Peyer's patch (tissue), 4 donors: ENCODE measurements at places on chromosomes 6 and 20. TPM values are rescaled to one million over a fixed set of nuclear protein-coding genes. Genes with fewer than 3 reads are reported as not detected.

DNA sequence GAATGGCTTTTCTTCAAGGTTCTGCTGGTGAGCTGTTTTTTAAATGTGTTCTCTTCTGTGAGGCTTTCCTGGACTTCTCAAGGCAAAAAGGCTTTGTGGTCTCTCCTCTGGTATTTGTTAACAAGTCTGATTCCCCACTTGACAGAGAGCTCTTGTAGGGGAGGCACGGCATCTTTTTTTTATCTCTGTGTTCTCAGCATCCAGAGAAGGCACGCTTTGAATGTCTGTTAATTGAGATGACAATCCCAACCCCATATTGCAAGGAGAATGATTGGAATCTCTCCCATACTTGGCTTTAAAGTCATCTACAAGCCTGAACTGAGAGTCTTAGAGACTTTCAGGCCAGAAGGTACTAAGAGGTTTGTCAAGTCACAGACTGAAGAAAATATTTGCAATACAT, 22.6 kb downstream of the EDN1 start:
- DNase-seq: no peak

The LAMP5 gene
- total RNA-seq: not detected

The STX11 gene
- total RNA-seq: 3.0 TPM

DNA sequence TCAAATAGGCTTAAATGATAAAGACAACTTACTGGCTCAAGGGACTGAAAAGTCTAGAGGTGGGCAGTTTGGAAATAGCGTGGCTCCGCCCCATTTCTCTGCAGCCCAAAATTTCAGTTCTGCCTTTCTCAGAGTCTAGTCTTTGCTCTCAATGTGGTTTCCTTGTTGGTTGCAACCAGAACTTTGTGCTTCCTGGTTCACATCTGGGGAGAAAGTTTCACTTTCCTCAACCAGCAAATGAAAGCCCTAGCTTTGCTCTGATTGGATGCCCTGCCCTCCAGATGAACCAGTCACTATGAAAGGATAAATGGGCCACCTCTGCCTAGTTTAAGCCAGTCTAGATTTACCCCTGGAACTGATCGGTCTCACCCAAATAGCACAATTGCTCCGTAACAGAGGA, 14.9 kb downstream of the SYCP2L start:
- no peak for DNase-seq

DNA sequence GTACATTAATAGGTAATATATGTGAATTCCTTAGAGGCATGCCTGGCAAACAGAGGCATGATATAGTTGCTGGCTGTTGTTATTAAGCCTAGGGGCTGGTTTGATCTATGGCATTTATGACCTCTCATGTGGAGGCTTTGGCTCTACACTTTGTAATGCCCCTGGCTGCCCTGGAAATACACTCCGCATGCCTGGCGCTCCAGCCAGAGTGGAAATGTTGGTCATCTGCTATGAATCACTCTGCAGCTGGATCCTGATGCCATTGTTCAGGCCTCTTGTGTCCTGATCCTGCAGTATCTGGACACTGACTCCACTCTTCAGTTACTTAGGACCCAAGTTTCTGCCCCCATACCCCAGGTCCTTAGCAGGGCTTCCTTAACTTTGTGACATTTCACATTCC, 200.5 kb upstream of the PCSK2 start:
- DNase-seq: no peak

The TINAG gene
- total RNA-seq: 95.8 TPM

The RTN4IP1 gene
- total RNA-seq: 5.0 TPM

The CNKSR3 gene
- 34.5 TPM for total RNA-seq

DNA sequence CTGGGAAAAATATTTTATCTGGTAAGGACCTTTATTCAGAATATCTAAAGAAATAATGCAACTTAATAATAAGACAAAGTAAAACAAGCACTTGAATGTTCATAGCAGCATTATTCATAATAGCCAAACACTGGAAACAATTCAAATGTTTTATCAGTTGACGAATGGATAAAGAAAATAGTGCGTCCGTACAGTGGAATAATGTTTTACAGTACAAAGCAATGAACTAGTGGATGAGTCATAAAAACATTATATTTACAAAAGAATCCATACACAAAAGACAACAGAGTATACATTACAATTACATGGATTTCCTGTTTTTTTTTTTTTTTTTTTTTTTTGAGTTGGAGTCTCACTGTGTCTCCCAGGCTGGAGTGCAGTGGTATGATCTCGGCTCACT, 12.7 kb downstream of the SMAP1 start:
- no peak for DNase-seq

The HLA-DRB1 gene
- total RNA-seq: 107 TPM

DNA sequence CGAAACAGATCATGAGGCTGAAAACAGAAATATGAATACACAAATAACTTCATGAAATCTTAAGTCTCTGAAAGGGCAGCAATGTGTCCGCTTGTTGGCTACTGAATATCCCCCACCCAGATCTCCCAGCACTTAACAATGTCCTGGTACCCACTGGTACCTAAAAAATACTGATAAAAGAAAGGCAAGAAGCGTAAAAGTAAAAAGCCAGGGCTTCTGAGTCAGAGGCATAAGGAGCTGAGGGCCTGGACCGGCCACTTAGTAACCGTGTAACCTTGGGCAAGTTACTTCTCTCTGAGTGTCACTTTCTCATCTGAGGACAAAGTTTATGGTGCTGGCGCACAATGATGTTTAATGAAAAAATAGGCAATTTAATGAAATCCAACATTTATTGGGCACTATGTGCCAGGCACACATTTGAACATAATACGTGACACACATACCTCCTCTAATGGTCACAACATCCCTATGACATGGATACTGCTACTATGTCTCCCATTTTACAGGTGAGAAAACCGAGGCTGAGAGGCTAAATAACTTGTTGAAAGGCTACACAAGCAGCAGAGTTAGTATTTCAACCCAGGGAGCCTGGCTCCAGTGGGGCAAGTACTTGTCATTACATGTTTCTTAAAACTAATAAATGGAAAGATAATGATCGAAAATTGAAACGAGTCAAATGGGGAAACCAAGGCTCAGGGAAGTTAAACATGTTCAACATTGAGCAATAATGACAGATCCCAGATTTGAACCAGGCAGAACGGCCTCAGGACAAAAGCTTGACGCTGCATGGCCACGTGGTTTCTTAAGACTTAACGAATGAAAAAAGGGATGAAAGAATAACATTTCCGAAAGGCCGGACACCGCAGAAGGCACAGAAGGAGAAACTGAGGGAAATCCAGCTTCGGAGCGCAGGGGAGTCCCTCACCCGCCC, 828 bp downstream of the TP53RK start:
- DNase-seq: no peak

DNA sequence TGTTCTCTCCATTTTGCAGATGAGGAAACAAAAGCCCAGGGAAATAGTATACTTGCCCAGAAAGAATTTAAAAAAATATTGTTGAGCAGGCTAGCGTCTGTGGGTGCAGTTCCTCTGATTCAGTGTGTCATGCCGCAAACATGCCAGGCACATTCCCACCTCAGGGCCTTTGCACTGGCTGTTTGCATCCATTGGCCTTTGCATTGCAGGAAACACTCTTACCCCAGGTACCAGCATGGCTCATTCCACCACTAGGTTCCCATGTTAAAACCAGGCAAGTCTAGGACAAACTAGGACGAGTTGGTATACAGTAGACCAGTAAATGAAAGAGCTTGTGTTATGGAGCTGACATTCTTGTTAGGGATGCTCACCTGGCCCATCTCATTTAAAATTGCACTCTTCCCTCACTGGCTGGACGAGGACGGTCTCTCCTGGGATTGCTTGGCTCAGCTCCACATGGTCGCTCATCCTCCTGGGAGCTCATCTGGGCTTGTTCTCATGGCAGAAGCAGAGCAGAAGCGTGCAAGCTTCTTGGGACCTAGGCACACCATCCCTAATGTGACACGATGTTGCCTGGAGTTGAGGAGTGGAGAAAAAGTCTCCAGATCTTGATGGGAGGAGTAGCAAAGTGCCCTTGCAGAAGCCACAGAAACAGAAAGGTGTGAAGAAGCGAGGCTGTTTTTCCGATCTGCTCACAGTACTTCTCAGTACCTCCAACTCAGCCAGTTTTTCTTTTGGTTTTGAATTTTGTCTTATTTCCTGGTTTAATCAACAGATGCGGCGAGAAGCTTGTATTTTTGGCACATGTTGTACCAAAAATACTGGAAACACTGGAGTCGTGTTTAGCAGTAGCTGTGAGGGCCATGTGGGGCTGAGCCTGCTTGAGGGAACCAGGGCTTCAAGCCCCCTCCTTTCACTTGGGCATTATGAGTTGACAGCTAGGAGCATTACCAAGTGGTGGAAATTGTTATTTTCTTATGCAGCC, 13.9 kb downstream of the ZNF831 start:
- no peak for DNase-seq

GRCh38 chr6:35048631-35049083, 92.5 kb downstream of the TCP11 start:
- DNase-seq: peak; percentile 65

DNA sequence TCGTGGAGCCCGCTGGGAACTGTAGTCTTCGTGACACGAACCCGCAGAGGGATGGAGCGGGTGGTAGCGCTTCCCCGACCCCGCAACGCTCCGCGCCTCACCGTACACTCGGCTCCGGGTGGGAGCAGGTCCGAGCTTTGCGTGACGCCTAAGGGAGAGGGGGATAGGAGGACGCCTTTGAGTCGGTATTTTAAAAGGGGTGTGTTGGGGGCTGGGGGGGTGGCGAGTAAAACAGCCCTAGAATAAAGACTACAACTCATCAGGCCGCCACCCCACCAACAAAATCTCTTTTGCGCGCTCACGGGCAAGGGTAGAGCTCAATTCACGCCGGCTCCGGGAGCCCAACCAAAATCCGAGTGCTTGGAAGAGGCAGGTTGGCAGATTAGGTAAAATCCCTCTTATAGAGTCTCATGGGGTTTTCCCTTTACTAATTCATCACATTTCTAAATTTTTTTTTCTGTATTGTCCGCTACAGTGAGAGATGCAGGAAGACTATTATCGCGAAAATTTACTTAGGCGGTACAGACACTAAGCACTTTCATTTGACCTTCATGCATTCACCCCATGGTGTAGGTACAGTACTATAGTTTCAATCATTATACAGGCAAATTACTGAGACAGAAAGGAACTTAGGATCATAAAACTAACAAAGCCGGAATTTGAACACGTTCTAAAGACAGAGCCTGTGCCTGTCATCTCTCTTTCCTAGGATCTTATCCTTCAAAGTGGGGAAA, 706 bp upstream of the SNX14 start:
- DNase-seq: no peak

GRCh38 chr6:2970034-2970685, 1.2 kb downstream of the SERPINB6 start:
- DNase-seq: peak; percentile 45

The PHACTR3 gene
- total RNA-seq: 28.4 TPM

DNA sequence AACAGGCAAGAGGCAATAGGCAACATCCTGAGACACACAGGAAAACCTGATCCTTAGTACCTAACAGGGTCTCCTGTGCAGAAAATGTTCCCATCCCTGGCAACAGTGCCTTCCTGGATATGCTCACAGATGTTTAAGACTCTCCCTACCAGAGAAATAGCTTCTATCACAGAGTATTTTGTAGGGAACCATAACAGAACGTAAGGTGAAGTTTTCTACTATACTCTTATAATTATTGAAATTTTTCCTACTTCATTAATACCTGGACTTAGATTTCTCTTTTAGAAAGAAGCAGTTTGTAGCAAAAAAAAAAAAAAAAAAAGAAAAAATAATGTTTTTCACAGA, 33.5 kb upstream of the LGSN start:
- DNase-seq: no peak

DNA sequence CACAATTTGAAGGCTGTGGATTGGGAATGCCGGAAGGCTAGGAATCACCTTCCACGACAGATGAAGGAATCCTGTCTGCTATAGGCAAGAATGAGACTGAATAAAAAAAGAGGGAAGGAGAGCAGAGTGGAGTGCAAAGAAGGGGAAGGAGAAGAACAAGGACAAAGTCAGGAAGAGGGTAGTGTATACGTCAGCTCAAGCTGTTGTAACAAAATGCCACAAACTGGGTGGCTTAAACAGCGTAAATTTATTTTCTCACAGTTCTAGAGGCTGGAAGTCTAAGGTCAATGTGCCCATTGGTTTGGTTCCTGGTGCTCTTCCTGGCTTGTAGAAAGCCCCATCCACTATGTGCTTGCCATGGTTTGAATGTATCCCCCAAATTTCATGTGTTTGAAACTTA, 104.5 kb downstream of the TTLL2 start:
- no peak for DNase-seq

- DNase-seq: no peak
These were observed 214.9 kb upstream of the RNF217 start for GRCh38 chr6:124747349-124747748.

- DNase-seq: no peak
These were observed 299.1 kb downstream of the EPHA7 start for GRCh38 chr6:93120154-93120742.

The GPX5 gene
- total RNA-seq: not detected

GRCh38 chr6:24455061-24455460, 34.3 kb downstream of the GPLD1 start:
- DNase-seq: no peak

DNA sequence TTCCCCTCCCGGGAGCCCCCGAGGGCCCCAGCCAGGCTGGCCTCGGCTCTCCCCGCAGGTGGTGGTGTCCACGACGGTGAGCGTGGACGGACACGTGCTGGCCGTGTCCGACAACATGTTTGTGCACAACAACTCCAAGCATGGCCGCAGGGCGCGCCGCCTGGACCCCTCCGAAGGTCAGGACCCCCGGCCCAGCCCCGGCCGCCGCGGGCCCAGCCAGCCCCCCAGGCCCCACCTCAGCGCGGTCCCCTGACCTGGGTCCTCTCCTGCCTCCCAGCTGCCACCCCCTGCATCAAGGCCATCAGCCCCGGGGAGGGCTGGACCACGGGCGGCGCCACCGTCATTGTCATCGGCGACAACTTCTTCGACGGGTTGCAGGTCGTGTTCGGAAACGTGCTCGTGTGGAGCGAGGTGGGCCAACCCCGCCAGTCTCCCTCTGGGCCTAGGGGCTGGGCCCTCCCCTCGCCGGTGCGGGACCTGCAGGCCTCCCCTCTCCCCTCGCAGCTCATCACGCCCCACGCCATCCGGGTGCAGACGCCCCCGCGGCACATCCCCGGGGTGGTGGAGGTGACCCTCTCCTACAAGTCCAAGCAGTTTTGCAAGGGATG, 51.0 kb downstream of the CPXM1 start:
- no peak for DNase-seq

The THBD gene
- 12.9 TPM for total RNA-seq

GRCh38 chr6:65116326-65116725, 590.7 kb downstream of the EYS start:
- no peak for DNase-seq

The SLA2 gene
- total RNA-seq: 3.6 TPM

DNA sequence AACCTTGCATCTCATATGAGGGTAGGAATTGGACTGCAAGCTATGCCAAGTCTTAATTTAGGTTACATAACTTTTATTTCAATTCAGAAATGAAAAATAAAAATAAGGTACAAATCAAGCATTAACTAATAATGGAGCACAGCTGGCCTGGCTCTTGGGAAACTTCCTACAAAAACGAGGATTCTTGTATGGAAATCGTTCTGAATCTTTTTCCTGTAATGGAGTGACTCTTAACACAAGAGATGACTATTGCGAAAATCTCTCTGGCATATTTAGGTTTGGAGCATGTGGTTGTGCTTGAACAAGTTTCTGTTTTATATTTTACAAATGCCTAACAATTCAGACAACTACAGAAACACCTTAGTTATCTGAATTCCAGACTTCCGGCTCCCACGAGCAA, 34.0 kb upstream of the PI16 start:
- no peak for DNase-seq

GRCh38 chr6:155962276-155962675, 506.6 kb upstream of the NOX3 start:
- no peak for DNase-seq

The BPIFB1 gene
- total RNA-seq: not detected
